ENCODE measurements at places on chromosomes 2 and 18.

DNA sequence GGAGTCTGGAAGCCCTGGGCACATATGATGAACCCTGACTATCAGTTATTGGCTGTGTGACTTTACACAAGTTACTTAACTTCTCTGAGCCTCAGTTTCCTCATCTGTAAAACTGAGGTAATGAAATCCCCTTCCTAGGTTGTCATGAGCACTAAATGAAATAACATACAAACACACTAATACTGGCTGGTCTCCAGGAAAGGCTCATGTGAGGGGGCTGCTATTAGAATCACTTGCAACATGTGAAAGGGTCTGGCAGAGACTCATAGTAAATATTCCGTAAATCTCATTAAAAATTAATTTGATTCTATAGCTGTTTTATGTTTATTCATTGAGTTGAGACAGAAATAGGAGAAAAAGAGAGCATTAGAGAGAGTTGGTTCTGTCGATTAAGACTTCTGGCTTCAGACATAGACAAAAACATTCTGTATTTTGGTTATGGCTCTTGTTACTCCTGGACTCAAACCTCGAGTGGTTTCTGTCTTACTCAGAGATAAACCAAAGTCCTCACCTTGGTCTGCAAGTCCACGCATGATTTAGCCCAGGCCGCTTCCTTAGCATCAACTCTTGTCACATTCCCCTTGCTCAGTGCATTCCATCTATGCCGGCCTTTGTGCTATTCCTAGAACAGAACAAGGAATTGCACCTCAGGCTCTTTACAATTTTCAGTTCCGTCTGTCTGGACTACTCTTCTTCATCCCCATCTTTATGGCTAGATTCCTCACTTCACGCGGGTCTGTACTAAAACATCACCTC lies 139.1 kb downstream of the NXPH2 start:
- no peak for DNase-seq

GRCh38 chr2:3595404-3595803 lies 492 bp downstream of the COLEC11 start:
- DNase-seq, result no peak

- no peak for DNase-seq
Observed at GRCh38 chr2:8265476-8266226, 416.2 kb upstream of the ID2 start.

DNA sequence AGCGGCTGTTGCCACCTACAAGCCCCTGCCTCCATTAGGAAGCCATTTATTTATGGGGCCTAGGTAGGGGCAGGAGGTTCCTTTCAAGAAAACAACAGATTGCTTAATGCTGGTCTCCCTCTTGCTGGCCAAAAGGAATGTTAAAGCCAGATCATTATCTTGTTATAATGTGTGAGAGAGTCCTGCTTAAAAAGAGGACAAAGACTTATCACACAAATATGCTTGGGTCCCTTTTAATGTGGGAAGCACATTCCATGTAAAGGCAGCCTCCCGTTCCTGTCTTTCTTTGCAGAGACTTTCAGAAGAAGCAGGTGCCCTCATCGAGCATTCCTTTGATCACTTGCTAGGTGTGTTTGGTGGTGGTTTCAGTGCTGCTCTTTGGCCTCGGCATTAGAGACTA lies 76.4 kb downstream of the AGAP1 start:
- DNase-seq, result no peak

DNA sequence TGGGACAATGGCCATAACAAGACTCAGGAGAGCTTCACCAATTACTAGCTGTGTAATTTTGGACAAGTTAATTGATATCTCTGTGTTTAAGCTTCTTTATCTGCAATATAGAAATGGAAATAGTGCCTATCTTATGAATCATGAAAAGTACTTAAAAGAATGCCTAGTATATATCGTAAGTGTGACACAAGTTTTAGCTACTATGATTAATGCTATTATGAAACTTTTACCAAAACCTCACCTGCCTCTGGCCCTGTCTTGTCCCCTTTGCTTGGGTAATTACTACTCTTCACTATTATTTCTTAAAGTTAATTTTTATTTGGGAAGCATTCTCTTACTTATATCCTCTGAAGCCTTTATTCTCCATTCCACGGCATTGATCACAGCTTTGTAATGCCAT lies 75.0 kb upstream of the NETO1 start:
- no peak for DNase-seq

DNA sequence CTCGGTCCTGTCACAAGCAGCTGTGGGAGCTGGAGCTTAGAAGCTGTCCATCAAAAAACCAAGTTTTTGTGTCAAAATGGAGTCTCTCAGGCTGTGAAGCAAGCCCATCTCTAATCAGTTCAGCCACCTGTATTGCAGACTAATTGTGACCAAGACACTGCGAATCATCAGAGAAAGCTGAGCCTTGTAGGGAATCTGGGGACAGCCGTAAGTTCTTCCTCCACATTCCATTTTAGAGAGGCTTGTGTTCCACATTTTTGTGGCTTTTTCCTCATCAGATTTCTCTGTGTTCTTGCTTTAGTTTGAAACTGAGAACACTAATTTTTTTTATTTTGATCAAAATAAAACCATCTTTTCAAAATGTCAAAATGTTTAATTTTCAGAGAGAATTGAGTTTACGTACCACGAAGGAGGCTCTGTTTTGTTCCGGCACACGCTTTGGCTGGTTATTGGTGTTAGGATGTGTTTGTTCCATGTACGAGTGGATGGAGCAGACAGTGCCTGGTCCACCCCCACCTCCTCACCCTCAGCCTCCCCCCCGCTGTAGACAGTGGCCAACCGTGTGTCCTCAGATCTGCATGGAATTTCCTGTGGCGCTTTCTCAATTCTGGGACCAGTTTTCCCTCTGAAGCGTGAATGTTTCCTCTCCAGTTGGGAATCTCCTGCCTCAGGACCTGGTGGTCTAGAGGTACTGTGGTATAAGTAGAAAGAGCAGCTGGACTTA lies 140.8 kb downstream of the AGAP1 start:
- DNase-seq, result no peak

DNA sequence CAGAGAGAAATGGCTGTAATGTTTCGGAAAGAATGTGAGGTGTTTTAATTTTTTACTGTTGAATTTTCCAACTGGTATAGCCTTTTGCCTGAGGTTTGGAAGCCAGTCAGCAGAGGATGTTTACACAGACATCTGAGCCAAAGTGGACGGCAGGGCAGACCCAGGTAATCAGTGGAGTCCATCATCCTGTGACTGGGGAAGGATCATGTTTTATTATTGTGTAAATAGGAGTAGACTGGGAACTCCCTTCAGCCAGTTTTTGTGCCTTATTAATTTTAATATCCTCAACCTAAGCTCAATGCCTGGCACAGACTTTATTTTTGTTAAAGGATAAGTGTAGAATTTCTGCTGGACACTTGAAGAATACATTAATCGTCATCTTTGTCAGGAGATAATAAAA lies 142.0 kb upstream of the GAREM1 start:
- peak; percentile 59 for DNase-seq

GRCh38 chr2:221958224-221958623 lies 340.6 kb downstream of the PAX3 start:
- no peak for DNase-seq

- DNase-seq, result no peak
Observed at GRCh38 chr2:8217468-8218030, 464.3 kb upstream of the ID2 start.

GRCh38 chr2:197269815-197270214 lies 40.8 kb downstream of the ANKRD44 start:
- DNase-seq, result no peak

GRCh38 chr2:219495531-219496122 lies 3.1 kb upstream of the GMPPA start:
- DNase-seq, result peak; percentile 68

- DNase-seq, result peak; percentile 46
Observed at GRCh38 chr2:9658972-9659371, 28.2 kb upstream of the YWHAQ start.

Measured in femur (tissue), 1 donor.